ENCODE measurements at places on chromosomes 4 and X. TPM values are rescaled to one million over a fixed set of nuclear protein-coding genes. Genes with fewer than 3 reads are reported as not detected.

ABCG2 gene
- 1.1 TPM for total RNA-seq

OFD1 gene
- 8.6 TPM for total RNA-seq

PAGE5 gene
- not detected for total RNA-seq

SMPX gene
- total RNA-seq: not detected

EVC gene
- 26.7 TPM for total RNA-seq

CTAG2 gene
- total RNA-seq: 2.8 TPM

GPR119 gene
- not detected for total RNA-seq

FGF16 gene
- total RNA-seq: 0.13 TPM

LEF1 gene
- total RNA-seq: 9.5 TPM

GPM6B gene
- total RNA-seq: 0.13 TPM

SLC9B1 gene
- not detected for total RNA-seq

CT45A8 gene
- not detected for total RNA-seq
